ENCODE measurements at places on chromosomes 11 and 22. TPM values are rescaled to one million over a fixed set of nuclear protein-coding genes. Genes with fewer than 3 reads are reported as not detected.
A peak's percentile ranks its signal among the peaks of the same experiment; 100 is the strongest.

The BEST1 gene
- not detected for total RNA-seq

The MOB2 gene
- 23.5 TPM for total RNA-seq

The OR51F1 gene
- total RNA-seq = not detected

The TMEM45B gene
- total RNA-seq = 0.37 TPM

The LINC01488 gene
- not detected for total RNA-seq

The CALCA gene
- total RNA-seq = not detected

The AIP gene
- 189 TPM for total RNA-seq

The FOXRED2 gene
- total RNA-seq = 25.4 TPM

- H3K4me1 ChIP-seq = peaks cover 2% of the 10 kb centered on the region
- H3K27ac ChIP-seq = no peak overlapping the region
- H3K36me3 ChIP-seq = no peaks in the 10 kb centered on the region
- no peak for DNase-seq
These were observed 28.2 kb downstream of the SLC22A12 start for GRCh38 chr11:64619196-64619595.

- peaks cover 15% of the 10 kb centered on the region for H3K27me3 ChIP-seq
- no peaks in the 10 kb centered on the region for H3K36me3 ChIP-seq
- DNase-seq = no peak
- no peak overlapping the region for H3K27ac ChIP-seq
These were observed 40.6 kb upstream of the TUB start for GRCh38 chr11:8040261-8040920.

- H3K36me3 ChIP-seq = peaks cover 42% of the 10 kb centered on the region
- H3K27me3 ChIP-seq = no peaks in the 10 kb centered on the region
- peaks cover 16% of the 10 kb centered on the region for H3K4me1 ChIP-seq
These were observed 2.6 kb downstream of the CNTF start for GRCh38 chr11:58625086-58625485.

DNA sequence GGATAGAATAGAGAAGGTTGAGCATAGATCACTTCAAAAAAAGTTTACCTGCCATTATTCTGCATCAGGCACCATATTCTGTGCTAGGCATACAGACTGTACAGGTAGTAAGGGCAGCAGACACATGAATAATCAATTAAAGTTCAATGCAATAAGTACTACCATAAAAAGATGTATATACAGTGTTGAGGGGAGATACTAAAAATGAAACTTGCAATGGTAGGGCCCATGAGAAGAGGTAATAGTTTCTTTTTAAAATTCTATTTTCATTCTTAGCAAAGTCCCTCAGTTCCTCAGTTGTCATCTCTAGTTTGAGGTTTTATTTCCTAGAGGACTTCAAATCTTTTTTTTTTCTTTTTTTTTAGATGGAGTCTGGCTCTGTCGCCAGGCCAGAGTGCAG, 819.9 kb downstream of the FAM181B start:
- H3K27ac ChIP-seq = no peak overlapping the region
- no peaks in the 10 kb centered on the region for H3K4me1 ChIP-seq
- no peak for DNase-seq
- no peaks in the 10 kb centered on the region for H3K27me3 ChIP-seq

- H3K27me3 ChIP-seq = peaks cover 13% of the 10 kb centered on the region
- H3K4me1 ChIP-seq = no peaks in the 10 kb centered on the region
- peak; percentile 72 for DNase-seq
- no peak overlapping the region for H3K27ac ChIP-seq
These were observed 9.8 kb downstream of the KRTAP5-6 start for GRCh38 chr11:1706634-1707400.

DNA sequence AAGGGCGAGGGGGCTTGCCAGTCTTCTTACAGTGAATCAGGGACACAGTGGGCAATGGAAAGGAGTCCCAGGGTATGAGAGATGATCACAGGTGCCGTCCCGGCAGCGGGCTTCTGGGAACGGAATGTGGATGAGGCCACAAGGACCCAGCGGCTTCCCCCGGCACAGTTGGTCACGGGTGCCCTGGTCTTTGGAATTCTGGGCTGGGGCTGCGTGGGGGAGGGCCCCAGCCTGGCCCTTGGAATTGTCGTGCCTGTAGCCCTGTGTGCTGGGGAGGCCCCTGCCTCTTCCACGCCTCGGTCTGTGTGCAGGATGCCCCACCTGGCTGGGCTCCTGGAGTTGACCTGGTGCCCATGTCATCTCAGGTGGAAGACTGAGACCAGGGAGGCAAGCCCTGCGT, 76.6 kb downstream of the FBLN1 start:
- H3K4me1 ChIP-seq = peaks cover 5% of the 10 kb centered on the region
- H3K27ac ChIP-seq = no peak overlapping the region
- no peaks in the 10 kb centered on the region for H3K36me3 ChIP-seq
- H3K27me3 ChIP-seq = peaks cover 2% of the 10 kb centered on the region

- DNase-seq = no peak
- no peak overlapping the region for H3K27ac ChIP-seq
- no peaks in the 10 kb centered on the region for H3K27me3 ChIP-seq
- H3K4me1 ChIP-seq = no peaks in the 10 kb centered on the region
These were observed 89.5 kb upstream of the FGF3 start for GRCh38 chr11:69908511-69909220.

DNA sequence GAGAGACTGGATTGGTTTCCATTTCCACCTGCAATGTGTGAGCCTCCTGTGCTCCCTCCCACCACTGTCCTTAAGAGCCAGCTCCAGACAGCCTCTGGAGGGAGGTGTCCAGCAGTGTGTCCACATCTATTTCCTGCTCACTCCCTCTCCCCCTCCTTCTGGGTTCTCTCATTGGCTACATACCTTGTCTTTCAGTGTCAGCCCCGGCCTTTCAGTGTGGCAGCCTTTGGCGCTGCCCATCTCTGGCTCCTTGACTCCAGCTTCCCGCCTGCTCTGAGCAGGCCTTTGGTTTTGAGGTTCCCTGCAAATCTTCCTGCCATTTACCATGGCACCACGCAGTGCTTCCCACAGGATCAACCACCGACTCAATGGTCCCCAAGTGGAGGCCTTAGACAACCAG, 19.0 kb upstream of the PTPRJ start:
- H3K27me3 ChIP-seq = no peaks in the 10 kb centered on the region
- no peak overlapping the region for H3K27ac ChIP-seq
- no peak overlapping the region for H3K4me3 ChIP-seq
- peaks cover 2% of the 10 kb centered on the region for H3K4me1 ChIP-seq

- H3K4me3 ChIP-seq = peak overlapping the region; percentile 65
- H3K4me1 ChIP-seq = peaks cover 33% of the 10 kb centered on the region
- H3K27me3 ChIP-seq = peaks cover under 1% of the 10 kb centered on the region
- peak; percentile 66 for DNase-seq
- H3K36me3 ChIP-seq = no peaks in the 10 kb centered on the region
These were observed 19.7 kb downstream of the NNMT start for GRCh38 chr11:114315749-114316368.

- H3K4me3 ChIP-seq = no peak overlapping the region
- H3K27me3 ChIP-seq = peaks cover 2% of the 10 kb centered on the region
- peaks cover 36% of the 10 kb centered on the region for H3K4me1 ChIP-seq
- no peaks in the 10 kb centered on the region for H3K36me3 ChIP-seq
- no peak overlapping the region for H3K27ac ChIP-seq
These were observed 3.6 kb upstream of the ARRB1 start for GRCh38 chr11:75355051-75355450.

DNA sequence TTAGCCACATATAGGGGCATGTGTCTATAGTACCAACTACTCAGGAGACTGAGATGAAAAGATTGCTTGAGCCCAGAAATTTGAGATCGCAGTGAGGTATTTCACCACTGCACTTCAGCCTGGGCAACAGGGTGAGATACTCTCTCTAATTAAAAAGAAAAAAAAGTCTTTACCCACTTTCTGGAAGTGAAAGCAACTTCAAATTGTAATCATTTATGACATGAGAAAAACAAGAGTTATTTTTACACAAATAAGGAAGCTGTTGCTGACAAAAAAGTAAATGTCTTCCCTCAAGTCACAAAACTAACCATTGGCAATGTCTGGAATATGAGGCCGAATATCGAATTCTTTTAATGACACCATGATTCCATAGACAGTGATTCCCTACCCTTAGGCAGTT, 71.4 kb downstream of the GLYATL1 start:
- no peak overlapping the region for H3K27ac ChIP-seq
- no peak overlapping the region for H3K4me3 ChIP-seq
- DNase-seq = no peak
- H3K36me3 ChIP-seq = no peaks in the 10 kb centered on the region

DNA sequence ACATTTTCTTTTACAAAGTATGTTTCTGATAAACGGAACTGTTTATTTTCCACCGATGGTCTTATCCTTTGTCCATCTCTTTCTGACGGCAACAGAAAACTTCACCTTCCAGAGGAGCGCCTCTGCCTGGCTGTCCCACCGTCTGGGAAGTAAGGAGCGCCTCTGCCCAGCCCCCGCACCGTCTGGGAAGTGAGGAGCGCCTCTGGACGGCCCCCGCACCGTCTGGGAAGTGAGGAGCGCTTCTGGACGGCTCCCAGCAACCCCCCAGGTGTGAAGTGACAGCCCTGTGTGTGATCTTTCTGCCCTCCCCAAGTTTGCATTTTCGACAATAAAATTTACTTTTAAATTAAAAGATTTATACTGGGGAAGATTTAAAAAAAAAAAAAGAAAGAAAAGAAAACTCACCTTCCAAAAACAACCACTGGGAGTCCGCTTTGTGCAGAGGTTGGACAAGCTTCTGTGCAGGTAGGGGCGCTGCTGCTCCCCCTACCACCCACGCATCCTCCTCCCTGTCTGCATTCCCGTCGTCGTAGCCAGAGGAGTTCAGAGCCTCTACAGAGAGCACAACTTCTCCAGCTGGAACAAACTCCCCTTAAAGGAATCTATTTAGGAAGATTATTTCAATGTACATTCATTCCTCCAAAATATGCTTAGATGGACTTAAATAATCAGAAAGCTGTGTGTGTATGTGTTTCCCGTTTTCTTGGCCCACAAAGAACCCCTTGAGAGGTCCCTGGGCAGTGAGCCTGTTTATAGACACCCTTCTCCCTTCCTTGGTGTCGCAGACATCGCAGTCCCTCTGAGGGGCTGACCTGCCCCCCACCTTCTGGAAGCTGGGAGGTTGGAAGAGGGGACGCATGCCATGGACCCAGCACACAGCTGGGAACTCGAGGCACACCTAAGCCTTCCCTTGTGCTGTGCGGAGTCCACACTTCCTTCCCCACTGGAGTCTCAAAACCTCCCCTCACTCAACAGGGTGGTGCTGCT, 849 bp upstream of the APOBEC3B start:
- peak overlapping the region; percentile 77 for H3K4me3 ChIP-seq
- H3K27ac ChIP-seq = peak overlapping the region; percentile 90
- peaks cover 44% of the 10 kb centered on the region for H3K4me1 ChIP-seq
- peaks cover 5% of the 10 kb centered on the region for H3K27me3 ChIP-seq
- peaks cover 22% of the 10 kb centered on the region for H3K36me3 ChIP-seq
- no peak for DNase-seq

DNA sequence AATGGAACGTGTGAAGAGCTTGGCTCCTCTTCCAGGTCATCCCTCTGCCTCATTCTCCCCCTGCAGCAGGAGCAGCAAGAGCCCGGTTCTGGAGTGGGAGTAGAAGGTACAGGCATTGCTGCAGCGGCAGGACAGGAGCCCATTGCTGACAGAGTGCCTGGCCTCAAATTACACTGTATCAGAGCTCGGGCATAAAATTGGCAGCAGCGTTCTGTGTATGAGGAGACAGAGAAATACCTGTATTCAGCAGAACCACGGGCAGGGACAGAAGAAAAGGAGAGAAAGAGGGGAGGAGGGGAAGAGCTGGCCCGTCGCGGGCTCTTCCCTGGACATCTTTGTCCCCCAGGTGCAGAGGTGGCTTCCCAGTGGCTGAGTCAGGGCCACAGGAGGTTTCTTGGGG, 2.6 kb upstream of the NCF4 start:
- DNase-seq = no peak
- H3K36me3 ChIP-seq = peaks cover 4% of the 10 kb centered on the region
- no peak overlapping the region for H3K27ac ChIP-seq
- no peaks in the 10 kb centered on the region for H3K27me3 ChIP-seq
- H3K4me1 ChIP-seq = peaks cover 54% of the 10 kb centered on the region
- no peak overlapping the region for H3K4me3 ChIP-seq

DNA sequence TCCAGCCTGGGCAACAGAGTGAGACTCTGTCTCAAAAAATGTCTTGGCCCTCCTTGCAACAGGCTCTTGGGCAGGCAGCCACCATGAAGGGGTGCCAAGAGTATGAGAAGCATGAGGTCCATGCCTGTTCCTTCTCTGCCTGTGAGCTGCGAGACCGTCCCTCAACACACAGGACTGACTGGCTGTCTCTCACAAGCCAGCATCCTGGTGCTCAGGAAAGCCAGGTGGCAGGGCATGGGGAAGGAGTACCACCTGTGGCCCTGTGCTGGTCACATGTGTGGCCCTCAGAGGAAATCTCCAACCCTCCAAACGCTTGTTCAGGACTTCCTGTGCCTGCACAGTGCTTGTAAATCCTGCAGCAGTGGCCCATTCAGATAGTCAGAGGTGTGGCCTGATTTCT, 83.2 kb downstream of the ATXN10 start:
- H3K4me1 ChIP-seq = no peaks in the 10 kb centered on the region
- H3K36me3 ChIP-seq = peaks cover 5% of the 10 kb centered on the region
- no peaks in the 10 kb centered on the region for H3K27me3 ChIP-seq
- no peak overlapping the region for H3K27ac ChIP-seq

- H3K27ac ChIP-seq = no peak overlapping the region
- H3K36me3 ChIP-seq = no peaks in the 10 kb centered on the region
These were observed 46.2 kb downstream of the C11orf71 start for GRCh38 chr11:114354076-114354475.

GRCh38 chr11:73331138-73331916, 23.3 kb downstream of the ARHGEF17 start:
- H3K36me3 ChIP-seq = no peaks in the 10 kb centered on the region
- peaks cover 4% of the 10 kb centered on the region for H3K27me3 ChIP-seq
- DNase-seq = no peak
- H3K4me3 ChIP-seq = no peak overlapping the region

DNA sequence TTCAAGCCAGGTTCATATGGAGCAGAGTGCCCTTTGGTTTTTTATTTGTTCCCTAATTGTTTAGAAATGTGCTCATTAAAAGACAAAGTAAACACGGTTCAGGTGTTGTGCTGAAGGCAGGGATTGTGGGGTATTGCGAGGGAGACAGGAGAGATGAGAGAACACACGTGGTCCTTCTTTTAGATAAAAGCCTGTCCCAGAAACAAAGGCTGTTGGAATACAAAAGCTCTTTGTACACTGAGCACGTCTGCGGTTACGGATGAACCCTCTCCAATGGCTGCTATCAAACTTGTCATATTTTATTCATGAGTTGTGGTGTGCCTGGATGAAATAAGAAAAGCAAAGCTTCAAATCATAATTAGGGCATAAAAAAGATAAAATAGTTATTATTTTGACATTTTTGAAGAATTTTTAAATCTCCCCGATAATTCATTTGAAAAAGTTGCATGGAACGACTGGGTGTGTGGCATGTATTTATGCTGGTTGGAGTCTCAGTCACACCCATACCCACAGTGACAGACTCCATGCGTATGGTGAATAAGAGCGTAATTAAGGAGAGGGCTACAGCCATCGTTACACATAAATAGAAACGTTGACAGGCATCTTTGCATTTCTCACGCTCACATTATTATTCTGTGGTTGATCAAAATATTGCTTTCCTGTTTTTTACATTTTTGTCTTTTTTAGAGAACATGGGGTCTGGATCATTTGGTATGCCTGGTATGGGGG, 92.9 kb downstream of the NELL1 start:
- DNase-seq = no peak
- no peaks in the 10 kb centered on the region for H3K27me3 ChIP-seq
- H3K36me3 ChIP-seq = no peaks in the 10 kb centered on the region

Data from activated CD4-positive, alpha-beta T cell treated with anti-CD3 and anti-CD28 coated beads, Interleukin-2, amount 10 ng/mL, durations not matched to agents 24 days and 14 days (primary cell).